GM20000 (cell line): ENCODE measurements at places on chromosomes 12 and 14.

DNA sequence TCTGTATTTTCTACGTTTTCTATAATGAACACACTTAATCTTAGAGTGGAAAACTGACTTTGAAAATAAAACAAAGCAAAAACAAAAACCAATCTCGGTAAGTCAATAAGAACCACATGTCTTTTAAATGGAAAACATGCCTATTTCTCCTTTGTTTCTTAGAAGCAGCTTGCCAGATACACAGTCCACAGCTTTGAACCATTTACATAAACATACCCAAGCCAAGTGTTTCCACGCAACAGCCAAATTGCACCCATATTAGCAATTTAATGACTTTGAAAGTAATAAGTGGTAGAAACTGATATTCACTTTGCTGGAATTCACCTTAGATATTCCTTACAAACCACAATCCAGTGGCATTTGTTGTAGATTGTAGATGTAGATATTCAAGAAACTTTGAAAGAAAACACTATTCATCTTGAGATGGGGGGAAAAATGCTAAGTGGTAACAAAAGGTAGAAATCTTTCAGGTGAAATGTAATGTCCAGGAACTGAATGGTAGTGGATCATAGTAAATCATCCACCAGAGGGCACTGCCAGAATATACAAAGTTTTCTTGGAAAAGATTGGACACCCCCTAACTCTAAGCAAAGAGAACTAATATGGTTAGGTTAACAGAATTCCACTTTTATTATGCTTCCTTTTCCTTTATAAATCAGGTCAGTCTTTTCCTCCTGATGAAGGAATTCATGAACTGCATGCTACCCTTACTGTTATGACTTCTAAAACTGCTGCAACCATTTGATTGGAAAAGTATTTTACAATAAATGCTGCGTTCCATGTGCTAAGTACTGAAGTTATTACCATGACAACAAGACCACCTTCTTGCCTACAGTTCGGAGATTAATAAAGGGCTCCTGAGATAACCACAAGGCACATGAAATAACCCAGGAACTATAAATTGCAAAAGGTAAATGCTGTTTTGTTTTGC is 69.8 kb downstream of the RERG start:
- DNase-seq, result no peak

GRCh38 chr12:12747278-12747677 is 30.1 kb downstream of the CDKN1B start:
- DNase-seq, result no peak

- DNase-seq, result no peak
Observed at GRCh38 chr12:64740646-64741045, 18.6 kb downstream of the GNS start.

DNA sequence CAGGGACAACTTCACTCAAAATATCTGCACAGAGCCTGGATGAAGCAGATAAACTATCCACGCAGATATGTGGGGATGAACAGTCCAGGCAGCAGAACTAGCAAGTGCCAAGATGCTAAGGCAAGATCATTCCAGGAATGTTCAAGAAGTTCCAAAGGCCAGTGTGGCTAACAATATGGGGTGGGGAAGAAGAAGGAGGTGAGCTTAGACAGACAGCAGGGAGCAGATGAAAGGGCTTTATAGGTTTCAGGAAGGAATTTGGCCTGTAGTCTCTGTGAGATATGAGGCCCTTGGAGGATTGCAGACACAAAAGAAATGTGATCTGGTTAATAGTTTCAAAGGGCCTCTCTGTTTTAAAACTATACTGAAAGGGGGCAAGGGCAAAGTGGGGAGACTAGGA is 63.5 kb upstream of the PPM1H start:
- DNase-seq, result no peak

DNA sequence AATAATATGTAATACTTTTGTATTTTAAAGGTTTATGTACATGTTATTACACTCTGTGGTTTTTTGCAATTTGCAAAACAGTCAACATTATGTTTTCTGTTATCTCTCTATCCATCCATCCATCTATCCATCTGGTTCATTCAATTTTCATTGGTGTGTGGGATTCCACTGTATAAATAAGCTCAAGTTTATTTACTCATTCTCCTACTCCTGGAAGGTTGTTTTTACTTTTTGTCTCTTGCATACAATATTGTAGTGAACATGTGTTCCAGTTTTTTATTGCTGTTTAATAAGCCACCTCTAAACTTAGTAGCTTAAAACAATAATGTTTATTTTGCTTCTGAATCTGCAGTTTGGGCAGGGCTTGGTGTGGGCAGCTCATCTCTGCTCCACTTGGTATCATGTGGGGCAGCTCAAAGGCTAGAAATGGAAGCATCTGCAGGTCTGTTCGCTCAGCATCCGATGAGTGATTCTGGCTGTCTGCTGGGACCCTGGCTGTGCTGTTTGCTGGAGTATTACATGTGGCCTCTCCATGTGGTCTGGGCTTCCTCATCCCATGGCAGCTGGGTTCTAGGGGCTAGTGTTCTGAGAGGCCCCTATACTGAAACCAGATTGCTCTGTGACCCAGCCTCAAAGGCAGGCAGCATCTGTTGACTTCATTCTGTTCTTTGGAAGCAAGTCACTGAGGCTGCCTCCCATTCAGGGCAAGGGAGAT is 98.8 kb downstream of the SLC25A47 start:
- no peak for DNase-seq

DNA sequence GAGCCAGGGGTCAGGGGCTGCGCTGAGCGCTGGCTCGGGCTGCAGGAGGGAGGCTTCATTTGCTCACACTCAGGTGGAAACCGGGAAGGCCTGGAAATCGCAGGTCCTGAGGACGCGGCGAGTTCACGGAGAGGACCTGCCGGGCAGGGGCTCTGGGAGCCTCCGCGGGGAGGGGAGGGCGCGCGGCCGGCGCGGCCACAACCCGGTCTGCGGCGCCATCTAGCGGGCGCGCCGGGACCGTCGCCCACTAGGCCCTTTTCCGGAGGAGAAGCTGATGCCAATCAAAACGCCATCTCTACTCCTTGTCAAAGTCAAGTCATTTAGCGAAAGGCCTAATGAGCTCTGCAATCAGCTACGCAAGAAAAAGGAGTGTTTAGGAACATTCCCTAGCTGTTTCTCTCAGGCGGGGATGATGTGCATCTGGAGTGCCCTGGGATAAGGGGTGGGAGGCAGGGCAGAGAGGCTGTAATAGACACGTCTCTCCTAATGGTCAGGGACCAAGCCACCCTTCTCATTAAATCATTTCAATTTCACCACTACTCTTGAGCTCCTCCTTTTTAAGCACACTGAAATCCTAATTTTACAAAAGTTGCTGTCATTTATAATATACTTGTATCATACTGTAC is 885.8 kb upstream of the TMEM132C start:
- peak; percentile 75 for DNase-seq

DNA sequence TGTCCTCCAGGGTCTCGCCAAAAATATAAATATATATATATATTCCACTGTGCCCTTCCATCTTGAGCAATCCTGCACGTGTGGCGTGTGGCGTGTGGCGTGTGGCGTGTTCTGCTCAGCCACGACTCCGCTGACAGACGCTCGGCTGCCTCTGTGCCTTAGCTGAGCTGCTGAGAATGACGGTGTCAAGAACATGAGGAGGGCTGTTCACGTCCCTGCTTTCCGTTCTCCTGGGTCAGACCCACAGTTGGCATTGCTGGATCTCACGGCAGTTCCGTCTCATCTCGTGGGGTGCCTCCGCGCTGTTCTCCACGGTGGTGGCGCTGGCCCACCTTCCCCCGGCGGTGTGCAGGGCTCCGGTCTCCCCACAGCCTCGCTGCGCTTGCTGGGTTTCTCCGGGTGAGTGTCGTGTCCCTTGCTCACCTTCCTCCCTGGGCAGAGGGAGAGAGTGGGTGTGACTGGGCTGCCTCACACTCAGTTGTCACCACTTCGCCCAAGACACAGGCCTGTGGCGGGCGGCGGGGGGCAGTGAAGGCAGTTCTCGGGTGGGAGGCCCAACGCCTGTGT is 9.4 kb downstream of the GPR132 start:
- no peak for DNase-seq

- DNase-seq, result no peak
Observed at GRCh38 chr12:26044592-26044991, 80.2 kb downstream of the BHLHE41 start.
